ENCODE measurements at places on chromosomes 1 and 21.
A peak's percentile ranks its signal among the peaks of the same experiment; 100 is the strongest.

DNA sequence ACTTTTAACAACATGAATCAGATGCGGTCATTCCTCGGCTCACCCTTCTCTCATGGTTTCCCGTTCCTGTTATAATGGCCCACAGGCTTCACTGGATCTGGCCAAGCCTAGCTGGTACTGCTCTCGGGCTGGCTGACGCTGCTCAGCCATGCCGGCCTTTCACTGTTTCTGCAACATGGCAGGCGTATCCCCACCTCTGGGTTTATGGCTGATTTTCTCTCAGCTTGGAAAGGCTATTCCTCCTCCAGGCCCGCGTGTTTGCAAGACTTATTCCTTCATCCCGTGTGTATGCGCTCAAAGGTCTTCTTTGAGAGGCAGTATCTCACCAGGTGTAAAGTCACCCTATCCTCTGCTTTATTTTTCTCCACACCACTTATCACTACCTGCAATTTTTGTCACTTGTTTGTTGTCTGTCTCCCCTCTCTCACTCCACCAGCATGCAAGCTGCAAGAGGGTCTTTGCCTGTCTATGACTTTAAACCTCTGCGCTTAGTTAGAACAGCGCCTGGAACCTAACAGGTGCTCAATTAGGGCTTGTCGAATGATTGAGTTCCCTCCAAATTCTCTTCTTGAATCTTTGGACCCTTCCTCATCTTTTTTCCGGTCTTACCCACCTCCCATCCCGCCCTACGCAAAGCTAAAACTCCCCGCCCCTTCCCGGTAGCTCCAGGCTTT, 491 bp upstream of the RAP1A start:
- peak; percentile 19 for DNase-seq

DNA sequence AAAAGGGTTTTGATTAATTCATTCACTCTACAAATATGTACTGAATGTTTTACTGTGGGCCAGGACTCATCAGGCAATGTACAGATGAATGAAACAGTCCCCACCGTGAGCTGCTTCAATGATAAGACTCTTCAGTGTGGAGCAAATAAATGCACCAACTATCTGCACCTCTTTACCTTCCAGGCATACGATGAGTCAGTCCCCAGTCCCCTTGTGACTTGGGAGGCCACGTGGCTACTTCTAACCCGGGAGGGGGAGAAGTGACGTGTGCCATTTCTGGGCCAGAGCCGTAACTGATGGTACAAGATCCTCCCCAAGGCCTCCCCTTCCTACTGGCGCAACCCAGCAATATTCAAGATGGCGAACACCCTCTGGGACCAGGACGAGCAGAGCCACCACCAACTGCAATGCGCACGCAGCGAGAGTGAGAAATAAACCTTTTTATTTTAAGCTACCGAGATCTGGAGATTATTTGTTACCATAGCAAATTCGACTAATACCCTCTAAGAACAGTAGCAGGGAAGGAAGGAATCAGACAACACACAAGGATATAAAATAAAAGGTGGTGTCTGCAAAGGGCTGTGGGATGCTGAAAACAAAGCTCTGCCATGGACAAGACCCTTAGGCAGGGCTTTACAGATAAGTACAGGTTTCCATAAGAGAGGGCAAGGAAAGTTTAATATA, 74.5 kb downstream of the NPHP4 start:
- DNase-seq = no peak

- DNase-seq = peak; percentile 55
Observed at GRCh38 chr1:156140879-156141707, 12.3 kb upstream of the SEMA4A start.

DNA sequence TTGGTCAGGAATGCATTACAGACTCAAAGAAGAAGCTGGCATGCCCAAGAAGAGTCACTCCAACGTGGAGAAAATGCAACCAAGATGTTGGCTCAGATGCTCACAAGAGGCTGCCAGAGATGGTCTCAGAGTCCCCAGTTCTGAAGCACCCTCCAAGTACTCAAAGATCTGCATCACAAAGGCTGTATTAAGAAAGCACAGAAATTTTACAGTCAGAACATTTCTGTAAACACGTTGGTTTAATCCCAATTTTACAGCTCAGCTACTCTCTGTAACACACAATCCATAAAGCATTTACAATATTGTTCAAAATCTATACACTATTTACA, 69.4 kb downstream of the CDC7 start:
- no peak for DNase-seq

DNA sequence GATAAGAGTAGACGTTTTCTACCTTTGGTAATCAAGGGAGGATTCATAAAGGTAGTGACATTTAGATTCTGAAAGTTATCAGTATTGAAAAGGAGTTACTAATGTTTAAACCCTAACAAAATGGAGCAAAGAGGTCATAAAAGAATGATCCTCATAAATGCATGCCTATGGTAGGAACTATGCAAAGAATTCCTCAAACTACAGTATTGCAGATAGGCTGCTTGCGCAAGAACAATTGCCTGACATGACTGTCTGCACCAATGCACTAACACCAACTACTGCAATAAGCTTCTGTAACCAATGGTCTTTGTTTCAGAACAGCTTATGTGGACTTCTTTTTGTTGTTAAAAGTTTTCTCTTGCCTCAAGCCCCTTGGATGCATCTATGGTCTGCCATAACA, 597.3 kb upstream of the ADGRL4 start:
- no peak for DNase-seq

DNA sequence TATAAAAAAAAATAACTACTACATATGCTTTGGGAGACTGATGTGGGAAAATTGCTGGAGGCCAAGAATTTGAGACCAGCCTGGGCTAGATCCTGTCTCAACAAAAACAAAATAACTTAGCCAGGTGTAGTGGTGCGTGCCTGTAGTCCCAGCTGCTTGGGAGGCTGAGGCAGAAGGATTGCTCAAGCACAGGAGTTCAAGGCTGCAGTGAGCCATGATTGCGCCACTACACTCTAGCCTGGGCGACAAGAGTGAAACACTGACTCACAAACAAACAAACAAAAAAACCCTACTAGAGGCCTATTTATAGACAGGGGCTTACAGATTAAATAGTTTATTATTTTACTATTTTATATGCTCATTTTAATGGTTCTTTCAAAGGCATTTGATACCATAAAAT, 80.0 kb downstream of the LHX4 start:
- no peak for DNase-seq

DNA sequence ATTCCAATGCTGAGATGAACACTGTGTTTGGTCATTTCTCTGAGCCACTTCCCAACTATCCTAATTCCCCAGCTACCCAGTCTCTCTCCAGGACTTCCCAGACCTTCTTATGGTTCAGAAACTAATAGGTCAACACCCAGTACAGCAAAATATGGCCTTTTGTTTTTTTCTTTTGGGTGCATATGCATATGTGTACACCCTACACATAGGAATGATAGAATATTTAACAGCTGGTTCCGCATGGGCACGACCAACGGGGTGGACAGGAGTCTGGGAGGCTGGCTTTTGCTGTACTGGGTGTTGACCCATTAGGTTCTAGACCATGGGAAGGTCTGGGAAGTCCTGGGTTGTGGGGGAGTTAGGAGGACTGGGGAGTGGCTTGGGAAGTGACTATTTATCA, 143.9 kb downstream of the MRPS6 start:
- DNase-seq = no peak
